ENCODE measurements at places on chromosomes 3 and 15.
A peak's percentile ranks its signal among the peaks of the same experiment; 100 is the strongest.

- DNase-seq, result peak; percentile 17
These were observed 33.6 kb upstream of the PLSCR5 start for GRCh38 chr3:146638718-146639117.

GRCh38 chr3:177693616-177694264 is 496.5 kb upstream of the TBL1XR1 start:
- no peak for DNase-seq

- no peak for DNase-seq
These were observed 34.2 kb upstream of the INO80 start for GRCh38 chr15:41150279-41150678.

DNA sequence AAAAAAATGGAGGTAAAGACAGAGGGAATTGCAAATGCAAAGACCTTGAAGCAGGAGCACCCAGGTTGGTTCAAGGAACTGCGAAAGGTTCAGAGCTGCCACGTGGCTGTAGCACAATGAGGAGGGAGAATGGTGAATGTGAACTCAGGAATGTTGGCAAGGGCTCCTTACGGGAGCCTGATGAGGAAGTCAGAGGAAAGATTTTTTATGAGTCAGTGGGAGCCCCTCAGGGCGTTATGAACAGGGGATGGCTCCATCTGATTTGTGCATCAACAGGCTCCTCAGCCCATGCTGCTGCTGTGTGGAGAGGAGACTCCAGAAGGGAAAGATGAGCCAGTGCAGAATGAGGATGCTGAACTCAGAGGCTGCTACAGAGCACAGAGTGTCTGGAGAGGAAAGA is 194.4 kb downstream of the ARRDC4 start:
- DNase-seq, result no peak

DNA sequence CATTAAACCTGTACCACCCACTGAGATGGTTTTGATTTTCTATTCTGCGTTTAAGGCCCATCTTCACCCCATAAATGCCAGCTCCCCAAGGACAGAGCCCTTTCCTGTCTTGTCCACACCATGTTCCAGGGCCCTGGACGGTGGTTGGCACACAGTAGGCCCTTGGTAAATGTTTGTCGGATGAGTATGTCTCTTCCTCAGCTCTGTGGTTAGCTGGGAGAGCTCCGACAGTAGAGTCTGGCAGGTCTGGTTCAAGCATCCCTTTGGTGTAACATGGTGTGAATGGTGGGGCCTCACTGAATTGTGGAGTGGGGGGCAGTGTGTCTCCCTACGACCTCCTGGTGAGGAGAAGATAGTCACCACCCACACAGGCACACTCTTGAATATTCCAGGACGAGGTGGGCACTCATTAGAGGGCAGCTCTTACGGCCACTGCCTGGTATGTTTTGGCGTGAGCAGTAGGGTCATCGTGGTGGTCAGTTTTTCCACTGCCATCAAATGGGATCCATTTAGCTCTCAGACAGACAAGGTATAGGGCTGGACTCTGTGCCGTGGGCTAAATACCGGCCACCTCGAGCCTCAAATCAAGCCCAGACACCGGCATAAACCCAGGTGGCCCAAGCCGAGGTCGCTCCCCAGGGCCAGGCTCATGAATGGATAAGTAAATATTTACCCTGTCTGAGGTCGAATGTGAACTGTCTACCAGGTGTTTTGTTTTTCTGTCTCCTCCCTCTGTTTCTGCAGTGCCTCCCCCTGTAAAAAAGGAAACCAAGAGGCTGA is 61.3 kb downstream of the SMAD3 start:
- no peak for DNase-seq

DNA sequence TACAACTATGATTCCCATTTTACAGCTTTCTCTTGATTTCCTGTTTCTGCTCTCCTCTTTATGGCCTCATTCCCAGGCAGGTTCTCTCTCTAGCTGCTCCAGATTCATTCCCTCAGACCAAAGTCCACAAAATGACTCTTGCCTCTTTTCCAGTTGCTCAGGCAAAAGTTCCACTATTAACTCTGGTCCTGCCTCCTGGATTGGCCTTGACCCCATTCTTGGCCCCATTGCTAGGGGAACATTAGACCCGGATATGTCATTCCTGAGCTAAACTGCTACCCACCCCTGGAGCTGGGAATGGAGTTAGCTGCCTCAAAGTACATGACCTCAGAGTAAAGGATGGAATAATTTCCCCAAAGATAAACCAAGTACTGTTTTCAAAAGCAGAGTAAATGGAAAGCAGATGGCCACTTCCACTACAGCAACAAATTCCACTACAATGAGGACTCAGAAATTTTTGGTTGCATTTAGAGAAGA is 73.0 kb upstream of the GAP43 start:
- no peak for DNase-seq

DNA sequence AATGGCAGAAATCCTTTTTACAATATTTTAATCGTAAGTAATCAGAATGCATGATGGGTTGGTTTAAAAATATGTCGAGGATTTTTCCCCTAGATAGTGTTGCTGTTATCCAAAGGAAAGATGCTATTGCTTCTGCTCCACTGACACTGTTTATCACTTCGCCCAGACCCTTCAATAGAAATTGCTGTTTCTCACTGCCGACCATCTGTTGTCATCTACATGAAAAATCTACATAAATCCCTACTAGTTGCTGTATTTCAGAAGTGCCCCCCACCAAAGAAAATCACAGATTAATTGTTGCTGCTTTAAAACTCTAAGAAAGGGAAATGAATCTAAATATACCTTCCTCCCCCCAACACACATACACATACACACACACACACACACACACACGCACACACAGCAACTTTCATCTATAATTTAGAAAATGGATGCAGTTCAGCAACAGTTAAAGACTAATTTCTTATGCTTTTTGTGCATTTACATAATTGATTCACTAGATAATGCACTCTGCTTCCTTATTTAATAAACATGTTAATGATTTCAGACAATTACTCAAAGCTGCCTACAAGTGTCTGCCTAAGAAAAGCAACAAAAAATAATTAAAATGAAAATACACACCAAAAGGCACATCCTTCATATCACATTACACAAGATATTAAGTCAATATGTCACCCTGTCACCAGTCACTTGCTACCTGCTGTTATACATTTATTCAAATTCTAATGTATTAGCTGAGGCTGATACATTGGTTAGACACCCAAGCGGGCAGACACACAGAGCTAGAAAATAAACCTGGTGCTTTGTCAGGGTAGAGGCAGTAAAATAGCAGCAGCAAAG is 82.8 kb downstream of the RORA start:
- no peak for DNase-seq
